ENCODE measurements at places on chromosomes 1 and 21. TPM values are rescaled to one million over a fixed set of nuclear protein-coding genes. Genes with fewer than 3 reads are reported as not detected.
A peak's percentile ranks its signal among the peaks of the same experiment; 100 is the strongest.

Gene ZMYND12
- 0.97 TPM for total RNA-seq

Gene GIPC2
- 0.17 TPM for total RNA-seq

Gene OR6N1
- total RNA-seq: not detected

DNA sequence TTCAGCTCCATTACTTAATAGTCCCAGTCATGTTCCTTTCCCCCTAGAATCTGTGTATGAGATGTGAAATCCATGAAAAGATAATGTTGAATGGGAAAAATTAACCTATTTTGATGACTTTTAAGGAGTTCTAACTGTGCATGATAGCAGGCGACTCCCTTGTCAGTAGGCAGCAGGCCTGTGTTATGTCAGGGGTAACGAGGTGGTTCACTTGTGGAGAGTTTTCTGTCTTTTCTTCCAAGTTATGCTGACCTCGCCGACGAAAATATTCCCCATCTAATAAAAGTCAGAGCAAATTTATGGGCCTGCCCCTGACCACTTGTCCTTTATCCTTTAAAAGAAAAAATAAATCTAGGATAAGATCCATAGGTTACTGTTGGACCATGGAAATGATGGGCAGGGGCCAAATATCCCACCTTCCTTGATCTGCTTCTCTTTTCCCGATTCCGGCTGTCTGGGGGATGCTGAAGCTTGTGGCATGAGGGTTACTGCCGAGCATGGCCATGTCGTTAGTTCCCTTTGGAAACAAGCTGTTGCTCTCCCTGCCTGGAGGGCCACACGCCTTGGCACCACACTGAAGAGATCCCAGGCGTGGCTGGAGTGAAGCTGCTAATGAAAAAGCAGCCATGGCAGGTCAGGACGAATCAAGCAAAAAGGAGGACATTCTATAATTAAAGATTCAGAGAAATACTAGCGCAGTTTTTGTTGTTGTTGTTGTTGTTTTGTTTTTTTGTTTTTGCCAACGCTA is 93.8 kb downstream of the ROR1 start:
- DNase-seq: no peak

DNA sequence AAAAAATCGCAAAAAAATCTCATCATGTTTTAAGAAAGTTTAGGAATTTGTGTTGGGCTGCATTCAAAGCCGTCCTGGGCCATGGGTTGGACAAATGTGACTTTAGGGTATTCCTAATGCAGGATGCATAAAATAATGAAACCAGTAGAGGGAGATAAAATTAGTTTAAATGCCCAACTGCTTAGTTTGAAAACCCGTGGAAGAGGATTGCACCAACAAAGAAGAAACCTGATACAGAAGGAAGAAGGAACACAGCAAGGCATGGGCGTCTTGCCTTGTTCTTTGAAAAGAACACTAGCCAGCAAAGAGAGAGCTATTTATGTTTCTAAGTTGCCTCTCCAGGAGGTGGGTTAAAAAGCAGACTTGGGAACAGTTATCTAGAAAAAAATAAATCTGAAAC is 37.9 kb downstream of the WDR3 start:
- no peak for DNase-seq

Gene NT5C1A
- total RNA-seq: not detected

Gene BCL2L15
- 0.22 TPM for total RNA-seq

DNA sequence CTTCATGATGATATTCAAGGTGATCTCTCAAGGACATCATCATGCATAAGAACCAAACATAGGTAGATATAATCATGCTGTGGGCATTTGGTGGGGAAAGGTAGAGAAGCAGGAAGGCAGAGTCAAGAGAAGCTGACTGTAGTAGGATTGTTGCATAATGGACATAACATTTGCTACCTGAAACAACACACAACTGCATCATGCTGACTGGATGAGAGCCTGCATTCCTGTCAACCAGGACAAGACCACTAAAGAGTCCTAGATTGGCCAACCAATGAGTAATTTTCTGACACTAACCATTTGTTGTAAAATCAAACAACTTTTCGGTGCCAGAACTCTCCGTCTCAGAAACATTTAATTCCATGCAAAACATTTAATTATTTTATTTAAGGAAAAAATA is 377.2 kb downstream of the PLPP3 start:
- no peak for DNase-seq

Gene CD52
- 291 TPM for total RNA-seq

GRCh38 chr1:186531561-186532165 is 70.7 kb upstream of the PDC start:
- no peak for DNase-seq

DNA sequence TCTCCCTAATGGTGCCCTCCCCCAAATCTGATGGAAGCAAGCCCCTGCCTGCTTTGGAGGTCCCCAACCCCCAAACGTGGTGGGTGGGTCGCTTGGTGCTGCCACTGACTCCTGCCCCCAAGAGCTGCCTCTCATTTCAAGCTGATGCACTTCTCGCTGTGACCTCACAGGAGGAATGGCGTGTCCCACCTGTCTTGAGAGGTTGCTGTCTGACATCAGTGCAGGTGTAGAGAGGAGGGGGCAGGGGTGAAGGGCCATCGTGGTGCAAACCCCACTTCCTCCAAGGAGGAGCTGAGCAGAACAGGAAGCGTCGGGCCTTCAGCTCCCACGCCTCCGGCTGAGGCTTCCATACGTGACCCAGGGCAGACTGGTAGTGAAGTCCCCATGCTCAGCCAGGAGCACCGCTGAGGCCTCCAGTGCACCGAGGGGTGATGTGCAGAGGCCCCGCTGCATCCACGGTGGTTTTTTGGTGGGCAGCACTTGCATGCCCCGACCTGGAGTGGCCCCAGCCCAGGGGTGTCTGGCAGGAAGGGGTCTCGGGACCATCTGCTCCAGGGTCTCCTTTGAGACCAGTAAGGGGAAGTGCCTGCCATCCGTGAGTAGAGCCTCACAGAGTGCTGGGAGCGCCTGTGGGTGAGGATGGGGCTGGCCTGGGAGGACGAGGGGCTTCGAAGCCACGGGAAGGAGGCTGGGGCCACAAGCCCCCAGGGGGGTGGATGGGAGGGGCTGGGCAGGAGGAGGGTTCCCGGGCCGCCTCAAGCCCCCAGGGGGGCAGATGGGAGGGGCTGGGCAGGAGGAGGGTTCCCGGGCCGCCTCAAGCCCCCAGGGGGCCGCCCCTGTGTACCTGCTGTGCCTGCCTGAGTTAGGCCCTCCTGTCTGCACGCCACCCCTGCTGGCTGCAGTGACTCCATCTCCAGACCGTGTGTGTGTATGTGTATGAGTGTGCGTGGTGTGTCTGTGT is 39.8 kb downstream of the WDR4 start:
- peak; percentile 8 for DNase-seq

- DNase-seq: peak; percentile 56
Observed at GRCh38 chr1:8495928-8496401, 178.1 kb downstream of the SLC45A1 start.

Gene APP
- 46.3 TPM for total RNA-seq

Gene BSDC1
- 33.2 TPM for total RNA-seq

- no peak for DNase-seq
Observed at GRCh38 chr1:42482635-42483153, 19.6 kb downstream of the CCDC30 start.

Gene HYI
- total RNA-seq: 11.9 TPM

DNA sequence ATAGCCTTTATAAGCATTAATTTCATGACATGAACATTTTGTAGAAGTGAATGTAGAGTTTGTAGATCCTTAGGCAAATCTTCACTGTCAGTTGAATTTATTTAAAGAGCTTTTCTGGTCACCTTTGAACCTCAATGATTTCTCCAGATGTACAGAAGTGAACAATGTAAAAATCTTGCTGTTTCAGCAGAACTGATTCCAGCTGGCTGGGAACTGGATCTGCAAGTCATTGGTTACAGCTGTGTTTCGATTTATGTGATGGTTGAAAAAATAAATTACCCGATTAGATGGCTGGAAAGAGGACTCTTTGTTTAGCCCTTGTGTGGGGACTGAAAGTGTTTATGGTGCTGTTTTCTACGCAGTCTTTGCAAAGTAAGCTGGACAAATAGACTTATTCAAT is 849.8 kb downstream of the USP25 start:
- DNase-seq: no peak

- DNase-seq: no peak
Observed at GRCh38 chr1:164743976-164744375, 185.0 kb downstream of the PBX1 start.

Gene HAX1
- total RNA-seq: 168 TPM

DNA sequence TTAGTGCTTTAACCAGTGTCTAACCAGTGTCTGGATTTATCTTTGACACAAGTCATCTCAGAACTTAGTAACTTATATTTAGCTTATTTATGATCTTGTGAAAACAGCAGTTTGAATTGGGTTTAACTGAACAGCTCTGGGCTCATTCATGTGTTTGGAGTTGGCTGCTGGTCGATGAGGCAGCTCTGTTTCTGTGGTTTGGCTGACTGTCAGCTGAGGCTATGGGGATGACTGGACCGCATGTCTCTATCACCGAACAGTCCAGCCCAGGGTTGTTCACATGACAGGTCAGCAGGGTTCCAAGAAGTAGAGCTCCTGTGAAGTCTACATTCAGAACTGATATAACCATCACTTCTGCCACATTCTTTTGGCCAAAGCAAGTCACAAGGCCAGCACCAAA is 29.1 kb upstream of the C21orf91 start:
- peak; percentile 28 for DNase-seq

All from activated CD4-positive, alpha-beta memory T cell treated with anti-CD3 and anti-CD28 coated beads for 36 hours (primary cell).